ENCODE measurements at places on chromosomes 5 and 9.

DNA sequence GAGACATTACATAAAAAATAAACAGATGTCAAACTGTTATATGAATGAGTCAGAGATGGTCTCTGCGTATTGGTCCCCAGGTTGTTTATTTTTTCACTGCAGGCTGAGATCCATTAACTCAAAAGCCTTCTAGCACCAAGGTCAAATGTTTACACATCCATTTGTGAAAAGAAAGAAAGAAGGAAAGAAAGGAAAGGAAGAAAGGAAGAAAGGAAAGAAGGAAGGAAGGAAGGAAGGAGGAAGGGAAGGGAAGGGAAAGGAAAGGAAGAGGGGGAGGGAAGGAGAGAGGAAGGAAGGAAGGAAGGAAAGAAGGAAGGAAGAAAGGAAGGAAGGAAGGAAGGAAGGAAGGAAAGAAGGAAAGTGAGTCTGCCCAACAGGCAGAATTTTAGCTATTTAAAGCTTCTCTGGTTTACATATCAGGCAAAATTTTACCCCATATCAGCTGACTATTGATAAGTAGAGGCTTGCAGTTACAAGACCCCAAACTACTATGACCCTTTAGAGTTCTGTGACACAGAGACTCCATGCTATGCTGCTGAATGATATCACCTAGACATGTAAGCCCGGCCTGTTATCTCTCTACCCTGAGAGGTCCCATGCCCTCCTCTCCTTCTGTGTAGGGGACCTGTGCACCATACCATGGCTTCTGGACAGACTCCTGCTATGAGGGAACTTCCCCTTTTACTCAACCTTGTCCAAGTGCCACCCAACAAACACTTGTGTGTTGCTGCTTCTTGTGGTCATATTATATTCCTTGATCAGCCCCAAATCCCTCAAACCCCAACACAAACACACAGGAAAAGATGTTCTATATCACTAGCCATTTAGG lies 59.0 kb downstream of the DRD1 start:
- no peak for DNase-seq

- no peak for DNase-seq
These were observed 490.2 kb upstream of the NUDT12 start for GRCh38 chr5:104052558-104053352.

DNA sequence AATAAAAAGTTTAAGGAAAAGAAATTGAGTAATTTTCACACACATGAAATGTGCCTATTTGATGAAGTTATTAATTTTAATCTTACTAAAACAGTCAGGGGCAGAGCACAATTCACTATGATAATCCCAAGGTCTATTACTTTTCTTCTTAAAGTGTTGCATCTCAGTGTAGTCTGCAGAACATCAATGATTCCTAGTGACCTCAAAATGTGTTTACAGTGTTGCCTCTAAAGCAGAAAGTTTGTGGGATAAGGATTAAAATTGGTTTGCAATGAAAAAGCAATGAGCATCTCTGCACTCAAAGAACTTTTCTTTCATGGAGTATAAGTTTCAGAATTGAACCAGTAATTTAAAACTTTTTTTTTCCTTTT lies 63.0 kb downstream of the CEP120 start:
- DNase-seq, result no peak

DNA sequence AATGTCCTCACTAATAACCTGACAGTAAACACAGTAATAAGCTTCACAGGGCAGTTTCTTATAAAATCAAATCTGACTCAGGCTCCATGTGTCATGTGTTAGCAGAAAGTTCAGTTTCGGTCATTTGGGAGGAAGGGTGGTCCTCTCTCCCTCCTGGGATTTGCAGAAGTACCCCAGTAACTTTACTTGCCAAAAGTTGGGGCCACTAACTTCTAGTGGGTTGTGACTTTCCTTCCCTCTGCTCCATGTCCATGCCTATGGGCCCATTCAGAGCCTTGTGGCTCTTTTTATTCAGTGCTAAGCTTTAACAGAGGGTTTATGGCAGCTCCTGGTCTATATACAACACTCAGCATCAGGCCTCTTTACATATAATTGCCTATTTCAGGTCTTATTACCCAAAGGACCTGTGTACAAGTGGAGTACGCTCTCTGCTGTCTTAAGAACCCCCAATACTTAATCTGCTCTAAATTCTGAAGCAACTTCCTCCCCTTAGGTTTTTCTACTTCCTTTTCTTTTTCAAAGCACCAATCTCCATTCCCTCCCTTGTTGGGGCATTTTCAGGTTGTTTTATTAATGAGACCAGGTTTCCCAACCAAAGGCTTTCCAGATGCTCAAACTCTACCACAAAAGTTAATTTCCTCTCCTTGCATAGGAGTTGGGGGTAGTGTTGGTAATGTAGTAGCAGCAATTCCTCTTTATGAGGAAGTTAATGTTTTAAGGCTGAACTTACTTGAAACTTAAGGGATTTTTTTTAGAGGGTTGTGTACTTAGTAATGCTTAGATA lies 107.7 kb downstream of the CCDC192 start:
- DNase-seq, result no peak

Measured in SJCRH30 (cell line).